CD4-positive, alpha-beta T cell (primary cell): ENCODE measurements at places on chromosomes 4 and X. TPM values are rescaled to one million over a fixed set of nuclear protein-coding genes. Genes with fewer than 3 reads are reported as not detected.

BOD1L1 gene
- total RNA-seq: 39.3 TPM

CSAG2 gene
- total RNA-seq: not detected

RHOXF1 gene
- total RNA-seq: not detected

GLOD5 gene
- total RNA-seq: not detected

XKRX gene
- 2.5 TPM for total RNA-seq

TEX13D gene
- not detected for total RNA-seq

SHOX gene
- total RNA-seq: not detected

TREX2 gene
- 1.4 TPM for total RNA-seq

RAI2 gene
- 2.0 TPM for total RNA-seq
